Myocyte (in vitro differentiated cells): ENCODE measurements at places on chromosomes 6 and 20. TPM values are rescaled to one million over a fixed set of nuclear protein-coding genes. Genes with fewer than 3 reads are reported as not detected.

Gene RALGAPB
- total RNA-seq = 19.4 and 24.3 TPM in 2 replicates

Gene C20orf202
- total RNA-seq = 0.10 TPM in 1 of 2 replicates, not detected in the other

Gene GPX5
- not detected in 2 replicates for total RNA-seq

Gene CDKAL1
- total RNA-seq = 11.8 and 17.5 TPM in 2 replicates

Gene DACT2
- not detected in 2 replicates for total RNA-seq

Gene MAN1A1
- total RNA-seq = 17.7 and 18.7 TPM in 2 replicates

Gene SLC35F1
- total RNA-seq = not detected in 2 replicates

Gene SNPH
- 29.4 and 36.5 TPM in 2 replicates for total RNA-seq

Gene SERINC1
- 299 and 322 TPM in 2 replicates for total RNA-seq

Gene NELFE
- total RNA-seq = 86.4 and 87.1 TPM in 2 replicates

Gene BCAS1
- total RNA-seq = 5.0 and 6.3 TPM in 2 replicates

Gene SLA2
- total RNA-seq = not detected in 2 replicates

Gene HFE
- total RNA-seq = 3.5 and 4.4 TPM in 2 replicates

Gene ABHD16B
- not detected in 2 replicates for total RNA-seq

Gene SYTL3
- 6.9 and 7.1 TPM in 2 replicates for total RNA-seq

Gene CLVS2
- total RNA-seq = not detected in 2 replicates

Gene ITPA
- total RNA-seq = 52.9 and 53.0 TPM in 2 replicates

Gene ADGRF5
- 0.03 TPM in 1 of 2 replicates, not detected in the other for total RNA-seq

Gene PI3
- not detected in 2 replicates for total RNA-seq

Gene FAXC
- 0.11 and 3.0 TPM in 2 replicates for total RNA-seq

Gene SLC22A16
- total RNA-seq = not detected in 2 replicates

Gene HLA-DPA1
- total RNA-seq = 0.27 and 0.68 TPM in 2 replicates

Gene BPI
- not detected in 2 replicates for total RNA-seq

Gene HLA-DQA1
- not detected in 2 replicates for total RNA-seq

Gene PNLDC1
- not detected in 2 replicates for total RNA-seq

Gene ADA
- 1.4 and 3.8 TPM in 2 replicates for total RNA-seq

Gene PROKR2
- not detected in 2 replicates for total RNA-seq

Gene OTOR
- not detected in 2 replicates for total RNA-seq

Gene C20orf144
- total RNA-seq = 0.24 TPM in 1 of 2 replicates, not detected in the other

Gene PHACTR1
- 2.4 and 7.9 TPM in 2 replicates for total RNA-seq

Gene CYP24A1
- 0.10 and 0.35 TPM in 2 replicates for total RNA-seq

Gene ITPR3
- 15.7 and 17.3 TPM in 2 replicates for total RNA-seq

Gene BAG2
- total RNA-seq = 39.5 and 50.5 TPM in 2 replicates

Gene BEND6
- total RNA-seq = 8.6 and 12.0 TPM in 2 replicates

Gene ATP6V1G2
- 4.8 and 8.5 TPM in 2 replicates for total RNA-seq

Gene LST1
- total RNA-seq = not detected in 2 replicates

Gene MROH8
- 6.6 and 7.0 TPM in 2 replicates for total RNA-seq

Gene TMEM14C
- total RNA-seq = 181 and 196 TPM in 2 replicates

Gene MRS2
- 27.9 and 28.1 TPM in 2 replicates for total RNA-seq

Gene RUNX2
- total RNA-seq = 7.2 and 8.2 TPM in 2 replicates

Gene COL9A3
- 0.05 TPM in 1 of 2 replicates, not detected in the other for total RNA-seq

Gene CCN6
- total RNA-seq = not detected in 2 replicates
